ENCODE measurements at places on chromosomes 13 and 19.

DNA sequence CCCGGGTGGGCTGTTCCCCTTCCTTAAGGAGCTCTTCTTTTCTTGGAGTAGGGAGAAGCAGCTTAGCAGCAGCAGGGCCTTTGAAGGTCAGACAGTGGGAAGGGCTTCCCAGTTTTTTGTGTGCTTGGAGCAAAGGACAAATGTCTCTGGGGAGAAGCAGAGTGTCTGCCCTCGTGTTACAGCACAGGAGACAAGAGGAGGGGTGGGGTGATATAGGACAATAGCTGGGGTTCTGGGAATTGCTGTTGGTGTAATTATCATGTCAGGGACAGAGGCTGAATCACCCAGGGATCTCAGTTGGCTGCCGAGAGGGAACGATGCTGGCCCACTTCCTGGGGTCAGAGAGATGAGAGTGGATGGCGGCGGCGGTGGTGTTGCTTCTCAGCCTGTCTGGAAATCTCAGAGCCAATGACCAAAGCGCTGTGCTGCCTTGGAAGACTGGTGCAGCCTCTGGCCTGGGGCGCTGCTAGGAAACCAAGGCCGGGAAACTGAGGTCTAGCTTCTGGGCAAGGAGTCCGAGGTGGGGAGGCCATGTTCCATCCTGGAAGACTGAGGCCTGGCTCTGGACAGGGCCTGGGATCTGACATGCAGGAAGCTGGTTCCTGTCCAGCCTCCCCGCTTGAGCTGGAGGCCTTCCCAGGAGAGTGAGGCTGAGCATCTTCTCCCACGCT is 1.2 kb downstream of the INAFM1 start:
- no peaks in the 10 kb centered on the region for H3K4me1 ChIP-seq
- H3K27me3 ChIP-seq, result no peaks in the 10 kb centered on the region
- ATAC-seq, result no peak
- peak overlapping the region; percentile 93 for H3K27ac ChIP-seq

DNA sequence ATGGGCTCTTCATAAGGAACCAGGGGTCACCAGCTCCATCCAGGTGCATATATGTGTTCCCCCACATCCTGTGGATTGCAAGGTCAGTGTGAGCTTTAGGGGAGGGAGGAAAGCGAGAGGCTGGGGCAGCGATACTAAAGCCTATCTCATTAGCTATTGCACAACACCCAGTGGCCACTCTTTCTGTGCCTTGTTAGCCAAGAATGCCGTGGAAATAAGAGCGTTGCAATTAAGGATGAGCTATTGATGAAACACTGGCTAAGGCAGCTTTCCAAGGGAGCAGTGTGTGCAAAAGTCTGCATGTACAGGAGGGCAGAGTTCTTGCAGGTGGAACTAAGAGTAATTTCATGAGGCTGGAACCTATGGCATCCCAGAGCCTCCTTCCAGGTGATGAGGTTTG is 17.6 kb downstream of the TNFSF11 start:
- H3K36me3 ChIP-seq, result no peaks in the 10 kb centered on the region
- no peaks in the 10 kb centered on the region for H3K27me3 ChIP-seq
- no peaks in the 10 kb centered on the region for H3K4me1 ChIP-seq
- H3K27ac ChIP-seq, result no peak overlapping the region
- no peak overlapping the region for H3K4me3 ChIP-seq
- ATAC-seq, result no peak

GRCh38 chr19:17404015-17404414 is 1.4 kb downstream of the BST2 start:
- H3K27me3 ChIP-seq, result peaks cover 29% of the 10 kb centered on the region
- H3K4me1 ChIP-seq, result no peaks in the 10 kb centered on the region
- H3K36me3 ChIP-seq, result no peaks in the 10 kb centered on the region
- no peak for ATAC-seq
- no peak overlapping the region for H3K27ac ChIP-seq

GRCh38 chr19:41225238-41226052 is 6.4 kb downstream of the AXL start:
- no peaks in the 10 kb centered on the region for H3K27me3 ChIP-seq
- peak overlapping the region; percentile 76 for H3K27ac ChIP-seq
- H3K4me3 ChIP-seq, result peak overlapping the region; percentile 36
- H3K36me3 ChIP-seq, result peaks cover 24% of the 10 kb centered on the region

DNA sequence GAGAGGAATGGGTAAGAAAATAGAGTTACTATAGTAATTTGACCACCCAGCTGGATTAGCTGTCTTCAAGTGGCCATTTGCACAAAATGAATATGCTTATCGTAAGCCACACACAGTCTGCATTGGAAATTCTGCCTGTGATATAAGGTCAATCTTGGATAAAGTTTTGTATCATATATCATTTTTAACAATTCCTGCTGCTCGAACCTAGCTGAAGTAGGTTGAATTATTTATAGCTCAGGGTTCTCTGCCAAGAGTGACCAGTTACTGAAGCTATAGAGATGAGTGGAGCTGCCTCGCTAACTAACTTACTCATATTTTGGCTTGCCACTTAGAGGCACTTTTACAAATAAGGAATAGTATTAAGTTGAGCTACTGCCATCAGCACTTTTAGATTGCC is 220.9 kb downstream of the RGCC start:
- H3K27me3 ChIP-seq, result no peaks in the 10 kb centered on the region
- H3K27ac ChIP-seq, result peak overlapping the region; percentile 65
- H3K36me3 ChIP-seq, result no peaks in the 10 kb centered on the region
- ATAC-seq, result peak; percentile 54
- peaks cover 22% of the 10 kb centered on the region for H3K4me1 ChIP-seq
- no peak overlapping the region for H3K4me3 ChIP-seq

DNA sequence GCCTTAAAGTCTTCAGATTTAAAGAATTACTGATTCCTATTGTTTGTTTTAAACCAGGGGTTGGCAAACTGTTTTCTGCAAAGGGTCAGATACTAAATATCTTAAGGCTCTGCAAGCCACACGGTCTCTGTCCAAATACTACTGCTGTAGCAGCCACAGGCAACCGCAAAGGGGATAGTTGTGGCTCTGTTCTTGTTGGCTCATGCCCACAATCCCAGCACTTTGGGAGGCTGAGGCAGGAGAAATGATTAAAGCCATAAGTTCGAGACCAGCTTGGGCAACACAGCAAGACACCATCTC is 22.4 kb downstream of the RANBP3 start:
- H3K4me3 ChIP-seq, result no peak overlapping the region
- peaks cover 100% of the 10 kb centered on the region for H3K4me1 ChIP-seq
- no peaks in the 10 kb centered on the region for H3K36me3 ChIP-seq
- H3K27me3 ChIP-seq, result no peaks in the 10 kb centered on the region
- H3K27ac ChIP-seq, result peak overlapping the region; percentile 86

- H3K27ac ChIP-seq, result no peak overlapping the region
- H3K4me3 ChIP-seq, result no peak overlapping the region
Observed at GRCh38 chr19:41395355-41395754, 1.8 kb downstream of the EXOSC5 start.

GRCh38 chr13:97445522-97446187 is 11.7 kb downstream of the RAP2A start:
- H3K27ac ChIP-seq, result no peak overlapping the region
- H3K4me3 ChIP-seq, result no peak overlapping the region
- H3K4me1 ChIP-seq, result peaks cover 2% of the 10 kb centered on the region

DNA sequence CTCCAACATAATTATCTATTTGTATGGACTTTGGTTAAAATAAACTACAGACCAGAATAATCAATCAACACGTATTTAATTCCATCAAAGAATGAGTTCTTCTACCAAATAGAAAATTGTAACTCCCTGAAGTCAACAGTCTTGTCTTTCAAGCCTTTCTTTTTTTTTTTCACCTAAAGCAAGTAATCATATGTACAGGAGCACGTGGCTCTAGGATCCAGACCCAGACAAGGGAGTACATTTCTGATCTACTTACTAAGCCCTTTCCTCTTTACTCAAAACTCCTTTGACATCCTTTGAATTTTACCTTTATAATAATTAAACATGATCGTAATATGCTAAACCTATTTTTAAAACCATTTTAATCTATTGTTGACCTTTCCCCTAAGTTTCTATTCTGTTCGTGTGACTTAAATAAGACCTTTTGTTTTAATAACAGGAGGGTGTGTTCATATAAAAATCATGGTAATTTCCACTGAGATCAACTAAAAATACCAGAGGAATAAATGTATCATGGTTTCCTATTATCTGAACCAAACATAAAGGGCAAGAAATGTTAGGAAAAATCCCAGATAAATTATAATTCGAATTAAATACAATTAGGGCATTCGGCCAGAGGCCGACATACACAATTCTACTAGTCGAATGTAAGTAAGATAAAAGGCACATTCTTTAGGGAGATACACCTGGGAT is 1.7 kb downstream of the SLC7A1 start:
- no peaks in the 10 kb centered on the region for H3K36me3 ChIP-seq
- H3K27ac ChIP-seq, result peak overlapping the region; percentile 98
- H3K4me1 ChIP-seq, result peaks cover 3% of the 10 kb centered on the region
- peak overlapping the region; percentile 86 for H3K4me3 ChIP-seq
- ATAC-seq, result no peak

GRCh38 chr13:51044023-51044665 is 66.9 kb downstream of the C13orf42 start:
- H3K36me3 ChIP-seq, result no peaks in the 10 kb centered on the region
- H3K27me3 ChIP-seq, result no peaks in the 10 kb centered on the region
- ATAC-seq, result no peak
- H3K27ac ChIP-seq, result no peak overlapping the region
- no peaks in the 10 kb centered on the region for H3K4me1 ChIP-seq
- no peak overlapping the region for H3K4me3 ChIP-seq

DNA sequence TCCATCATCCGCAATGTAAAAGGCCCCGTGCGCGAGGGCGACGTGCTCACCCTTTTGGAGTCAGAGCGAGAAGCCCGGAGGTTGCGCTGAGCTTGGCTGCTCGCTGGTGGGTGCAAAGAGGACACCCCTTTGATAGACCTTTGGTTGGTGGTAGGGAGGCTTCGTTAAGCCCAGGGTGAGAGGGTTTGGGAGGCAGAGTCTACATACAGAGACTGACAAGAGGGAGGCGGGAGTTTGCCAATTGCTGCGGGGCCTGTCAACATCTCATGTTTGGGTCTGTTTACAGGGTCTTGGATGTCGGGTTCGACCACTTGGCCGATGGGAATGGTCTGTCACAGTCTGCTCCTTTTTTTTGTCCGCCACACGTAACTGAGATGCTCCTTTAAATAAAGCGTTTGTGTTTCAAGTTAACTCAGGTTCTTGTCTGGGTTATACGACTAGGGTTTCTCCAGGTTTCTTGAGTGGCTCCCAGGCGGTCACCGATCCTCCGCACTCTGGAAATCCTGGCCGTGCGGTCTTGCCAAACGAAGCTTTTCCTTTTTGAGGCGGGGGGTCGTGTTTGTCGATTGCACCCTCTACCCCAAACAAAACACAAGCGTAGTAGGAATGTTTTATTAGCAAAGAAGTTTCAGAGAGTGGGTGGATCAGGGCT is 816 bp downstream of the RPS28 start:
- H3K27me3 ChIP-seq, result no peaks in the 10 kb centered on the region
- peak overlapping the region; percentile 99 for H3K27ac ChIP-seq
- no peak for ATAC-seq

GRCh38 chr13:30486230-30487074 is 20.7 kb upstream of the HMGB1 start:
- H3K36me3 ChIP-seq, result no peaks in the 10 kb centered on the region
- ATAC-seq, result no peak
- H3K4me3 ChIP-seq, result no peak overlapping the region
- no peaks in the 10 kb centered on the region for H3K27me3 ChIP-seq
- H3K4me1 ChIP-seq, result no peaks in the 10 kb centered on the region
- H3K27ac ChIP-seq, result no peak overlapping the region

- no peaks in the 10 kb centered on the region for H3K4me1 ChIP-seq
- no peak for ATAC-seq
- peaks cover 3% of the 10 kb centered on the region for H3K36me3 ChIP-seq
- H3K4me3 ChIP-seq, result no peak overlapping the region
- H3K27me3 ChIP-seq, result no peaks in the 10 kb centered on the region
- peak overlapping the region; percentile 10 for H3K27ac ChIP-seq
Observed at GRCh38 chr13:113186061-113186900, 22.2 kb downstream of the PCID2 start.

DNA sequence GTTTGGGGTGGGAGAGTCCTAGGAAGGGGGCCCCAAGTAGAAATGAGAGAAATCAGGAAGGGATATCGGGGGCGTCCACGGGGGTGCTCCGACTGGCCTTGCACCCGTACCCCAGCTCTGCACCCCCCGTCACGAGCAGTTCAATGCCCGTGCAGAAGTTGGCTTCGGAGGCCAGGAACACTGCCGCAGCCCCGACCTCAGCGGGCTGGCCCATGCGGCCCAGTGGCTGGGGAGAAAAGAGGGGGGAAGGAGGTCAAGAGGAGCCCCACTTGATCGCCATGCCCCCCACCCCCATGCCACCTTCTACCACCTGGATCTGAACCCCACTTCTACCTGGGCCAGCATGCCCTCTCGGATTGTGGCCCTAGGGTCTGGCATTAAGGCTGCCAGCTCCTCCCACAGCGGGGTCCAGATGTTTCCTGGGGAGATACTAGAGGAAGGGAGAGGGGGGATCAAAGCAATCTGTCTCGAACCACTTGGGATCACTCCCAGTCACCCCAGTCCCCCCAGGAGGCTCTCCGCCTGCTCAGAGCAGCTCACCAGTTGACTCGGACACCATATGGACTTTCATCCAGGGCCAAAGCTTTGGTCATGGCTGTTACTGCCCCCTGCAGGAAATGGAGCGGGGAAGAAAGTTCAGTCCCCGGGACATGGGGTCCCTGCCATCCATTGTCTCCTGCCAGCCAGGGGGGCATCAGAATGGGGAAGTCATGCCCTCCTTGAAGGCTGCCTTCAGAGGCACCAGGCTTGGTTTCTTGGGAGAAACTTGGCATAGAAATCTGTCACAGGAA is 2.5 kb upstream of the BCAT2 start:
- no peak overlapping the region for H3K4me3 ChIP-seq
- H3K27me3 ChIP-seq, result no peaks in the 10 kb centered on the region
- no peaks in the 10 kb centered on the region for H3K36me3 ChIP-seq

DNA sequence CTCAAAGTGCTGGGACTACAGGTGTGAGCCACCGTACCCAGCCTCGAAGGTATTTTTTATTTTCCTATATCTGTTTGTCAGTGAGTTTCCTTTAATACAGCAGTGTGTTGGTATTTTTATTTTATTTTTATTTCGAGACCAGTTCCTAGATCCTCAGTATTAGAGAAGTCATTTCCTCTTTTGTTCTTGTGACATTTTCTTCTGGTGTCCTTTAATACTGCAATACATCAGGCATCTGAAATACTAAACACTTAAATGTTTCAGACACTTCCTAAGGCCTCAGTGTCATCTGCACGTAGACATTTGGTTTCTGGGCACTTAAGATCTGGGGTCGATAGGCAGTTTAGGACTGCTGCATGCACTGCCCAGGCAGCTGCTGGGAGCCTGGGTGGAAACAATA is 22.5 kb downstream of the GATAD2A start:
- H3K4me3 ChIP-seq, result no peak overlapping the region
- H3K27ac ChIP-seq, result no peak overlapping the region
- H3K4me1 ChIP-seq, result peaks cover 55% of the 10 kb centered on the region
- ATAC-seq, result no peak
- H3K27me3 ChIP-seq, result no peaks in the 10 kb centered on the region
- no peaks in the 10 kb centered on the region for H3K36me3 ChIP-seq
